ENCODE measurements at places on chromosomes 1 and 21.

GRCh38 chr1:235714205-235714897 lies 64.8 kb upstream of the GNG4 start:
- no peak for DNase-seq

DNA sequence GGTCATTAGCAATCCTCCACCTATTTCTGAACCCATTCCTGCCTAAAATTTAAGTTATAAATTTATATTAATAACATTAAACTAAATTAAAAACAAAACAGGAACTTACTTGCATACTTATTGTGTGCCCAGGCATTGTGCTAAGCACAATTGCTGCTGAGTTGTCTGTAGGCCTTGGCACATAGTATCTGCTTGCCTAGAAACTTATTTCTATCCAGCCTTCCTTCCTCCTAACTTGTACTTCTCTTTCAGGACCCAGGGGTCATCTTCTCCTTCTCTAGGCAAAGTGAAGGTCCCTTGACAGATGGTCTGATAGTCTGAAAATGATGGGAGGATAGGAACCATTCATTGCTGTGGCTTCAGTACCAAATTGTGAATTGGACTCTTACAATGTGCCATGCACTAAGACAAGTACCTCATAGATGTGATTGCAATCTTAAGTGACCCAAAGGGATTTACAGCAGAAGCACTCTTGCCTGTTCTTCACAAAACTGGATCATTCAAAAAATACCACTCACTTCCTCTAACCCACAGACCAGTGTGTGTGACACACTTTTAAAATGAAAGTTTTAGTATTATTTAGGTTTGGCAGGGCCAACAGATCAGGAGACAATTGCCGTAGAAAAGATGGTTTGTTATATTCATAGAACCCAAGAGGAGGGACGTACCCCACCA lies 10.3 kb upstream of the CD101 start:
- DNase-seq = no peak

GRCh38 chr21:16216288-16216962 lies 486.6 kb downstream of the USP25 start:
- no peak for DNase-seq

DNA sequence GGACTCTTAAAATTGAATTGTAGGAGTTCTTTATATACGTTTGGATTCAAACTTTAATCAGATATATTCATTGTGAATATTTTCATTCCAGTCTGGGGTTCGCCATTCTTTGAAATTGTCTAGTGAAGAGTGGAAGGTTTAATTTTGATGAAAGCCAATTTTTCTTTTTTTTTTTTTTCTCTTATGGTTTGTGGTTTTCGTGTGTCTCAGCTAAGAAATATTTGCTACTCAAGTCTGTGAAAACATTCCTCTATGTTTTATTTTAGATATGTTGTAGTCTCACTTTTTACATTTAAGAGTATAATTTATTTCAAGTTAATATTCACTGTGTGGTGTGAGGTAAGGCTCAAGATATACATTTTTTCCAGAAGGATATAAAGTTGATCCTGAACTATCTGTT lies 220.5 kb downstream of the KCNT2 start:
- no peak for DNase-seq

- no peak for DNase-seq
These were observed 1.3 kb downstream of the CELSR2 start for GRCh38 chr1:109250454-109251276.

DNA sequence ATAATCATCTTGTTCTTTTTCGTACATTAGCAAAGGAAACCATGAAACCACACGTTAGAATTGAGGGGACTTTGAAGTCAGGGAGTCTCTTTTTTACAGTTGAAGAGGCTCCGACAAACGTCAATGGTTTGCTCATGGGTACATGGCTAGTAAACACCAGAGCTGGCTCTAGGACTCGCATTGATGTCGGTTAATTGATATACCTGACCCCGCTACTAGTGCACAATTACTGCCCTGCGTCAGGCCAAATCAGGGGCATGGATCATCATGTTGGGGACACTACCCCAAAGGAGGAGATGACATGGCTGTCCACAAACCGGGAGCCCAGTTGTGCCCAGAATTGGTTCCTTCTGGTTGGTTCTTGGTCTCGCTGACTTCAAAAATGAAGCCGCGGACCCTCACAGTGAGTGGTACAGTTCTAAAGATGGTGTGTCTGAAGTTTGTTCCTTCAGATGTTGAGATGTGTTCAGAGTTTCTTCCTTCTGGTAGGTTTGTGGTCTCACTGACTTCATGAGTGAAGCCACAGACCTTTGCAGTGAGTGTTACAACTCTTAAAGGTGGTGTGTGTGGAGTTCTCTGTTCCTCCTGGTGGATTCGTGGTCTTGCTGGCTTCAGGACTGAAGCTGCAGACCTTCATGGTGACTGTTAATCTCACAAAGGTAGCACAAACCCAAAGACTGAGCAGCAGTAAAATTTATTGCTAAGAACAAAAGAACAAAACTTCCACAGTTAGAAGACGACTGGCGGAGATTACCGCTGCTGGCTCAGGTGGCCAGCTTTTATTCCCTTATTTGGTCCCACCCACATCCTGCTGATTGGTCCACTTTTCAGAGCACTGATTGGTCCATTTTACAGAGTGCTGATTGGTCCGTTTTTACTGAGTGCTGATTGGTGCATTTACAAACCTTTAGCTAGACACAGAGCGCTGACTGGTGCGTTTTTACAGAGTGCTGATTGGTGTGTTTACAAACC lies 126.9 kb upstream of the ERRFI1 start:
- DNase-seq = peak; percentile 75

DNA sequence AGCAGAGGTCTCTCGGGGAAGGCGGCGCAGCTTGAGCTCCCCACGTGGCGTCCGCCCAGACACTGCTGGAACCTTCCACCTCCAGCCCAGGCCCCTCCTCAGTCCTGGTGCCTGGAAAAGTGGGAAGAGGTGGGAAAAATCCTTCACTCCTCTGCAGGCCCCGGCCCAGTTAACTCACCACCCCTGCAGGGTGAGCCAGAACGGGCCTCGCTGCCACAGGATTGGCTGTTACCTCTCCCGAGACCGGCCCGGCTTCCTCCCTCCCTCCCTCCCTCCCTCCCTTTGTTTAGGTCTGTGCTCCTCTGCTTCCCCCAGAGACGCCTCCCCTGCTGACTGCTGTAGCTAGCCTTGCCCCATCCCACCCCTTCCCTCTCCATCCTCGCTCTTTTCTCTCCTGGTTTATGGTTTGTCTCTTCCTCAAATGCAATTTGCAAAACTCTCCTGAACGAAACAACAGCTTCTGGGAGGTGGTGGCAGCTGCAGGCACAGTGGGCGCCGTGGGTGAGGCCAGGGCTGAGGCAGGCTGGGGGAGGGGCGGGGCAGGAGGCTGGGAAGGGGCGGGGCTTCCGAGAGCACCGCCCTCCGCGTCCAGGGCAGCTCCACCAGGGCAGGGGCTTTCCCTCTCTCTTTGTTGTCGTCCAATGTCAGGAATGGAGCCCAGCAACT lies 6.5 kb downstream of the CAPN9 start:
- peak; percentile 12 for DNase-seq

- DNase-seq = no peak
These were observed 26.3 kb upstream of the PCBP3 start for GRCh38 chr21:45617021-45617921.

DNA sequence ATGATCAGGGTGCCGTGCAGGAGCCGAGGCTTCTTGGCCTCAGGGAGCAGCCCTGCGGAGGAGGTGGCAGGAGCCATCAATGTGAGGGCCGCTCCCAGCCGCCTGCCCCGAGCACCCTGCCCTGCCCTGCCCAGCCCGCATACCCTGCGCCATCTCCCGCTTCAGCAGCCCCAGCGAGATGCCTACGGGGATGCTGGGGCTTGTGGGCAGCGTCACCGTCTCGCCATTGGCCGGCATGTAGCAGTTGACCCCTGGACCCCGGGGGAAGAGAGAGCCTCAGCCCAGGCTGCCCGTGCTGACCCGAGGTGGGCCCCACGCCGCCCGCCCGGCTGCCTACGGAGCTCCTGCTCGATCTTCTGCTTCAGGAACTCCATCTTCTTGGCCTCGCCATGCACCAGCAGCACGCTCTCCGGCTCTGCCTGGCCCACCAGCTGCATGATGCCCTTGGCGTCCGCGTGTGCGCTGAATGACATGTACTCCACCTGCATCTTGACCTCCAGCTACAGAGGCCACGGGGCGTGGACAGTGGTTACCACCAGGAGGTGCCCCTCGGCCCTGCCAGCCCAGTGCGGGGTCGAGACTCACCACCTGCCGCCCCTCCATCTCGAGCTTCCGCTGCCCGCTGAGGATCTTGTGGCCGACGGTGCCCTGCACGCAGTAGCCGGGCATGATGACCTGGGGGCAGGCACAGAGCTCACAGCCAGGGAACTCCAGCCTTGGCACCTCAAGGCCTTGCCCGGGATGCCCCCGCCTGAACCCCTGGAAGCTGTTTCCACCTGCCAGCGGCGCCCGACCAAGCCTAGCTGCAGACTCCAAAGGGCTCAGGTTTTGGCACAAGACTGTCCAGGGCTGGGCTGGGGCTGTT lies 4.3 kb downstream of the PUSL1 start:
- no peak for DNase-seq

- DNase-seq = no peak
These were observed 51.3 kb upstream of the TSPAN2 start for GRCh38 chr1:115140442-115141144.

- no peak for DNase-seq
These were observed 12.7 kb upstream of the RWDD3 start for GRCh38 chr1:95221306-95221705.

GRCh38 chr1:202659974-202660373 lies 50.3 kb downstream of the SYT2 start:
- no peak for DNase-seq

DNA sequence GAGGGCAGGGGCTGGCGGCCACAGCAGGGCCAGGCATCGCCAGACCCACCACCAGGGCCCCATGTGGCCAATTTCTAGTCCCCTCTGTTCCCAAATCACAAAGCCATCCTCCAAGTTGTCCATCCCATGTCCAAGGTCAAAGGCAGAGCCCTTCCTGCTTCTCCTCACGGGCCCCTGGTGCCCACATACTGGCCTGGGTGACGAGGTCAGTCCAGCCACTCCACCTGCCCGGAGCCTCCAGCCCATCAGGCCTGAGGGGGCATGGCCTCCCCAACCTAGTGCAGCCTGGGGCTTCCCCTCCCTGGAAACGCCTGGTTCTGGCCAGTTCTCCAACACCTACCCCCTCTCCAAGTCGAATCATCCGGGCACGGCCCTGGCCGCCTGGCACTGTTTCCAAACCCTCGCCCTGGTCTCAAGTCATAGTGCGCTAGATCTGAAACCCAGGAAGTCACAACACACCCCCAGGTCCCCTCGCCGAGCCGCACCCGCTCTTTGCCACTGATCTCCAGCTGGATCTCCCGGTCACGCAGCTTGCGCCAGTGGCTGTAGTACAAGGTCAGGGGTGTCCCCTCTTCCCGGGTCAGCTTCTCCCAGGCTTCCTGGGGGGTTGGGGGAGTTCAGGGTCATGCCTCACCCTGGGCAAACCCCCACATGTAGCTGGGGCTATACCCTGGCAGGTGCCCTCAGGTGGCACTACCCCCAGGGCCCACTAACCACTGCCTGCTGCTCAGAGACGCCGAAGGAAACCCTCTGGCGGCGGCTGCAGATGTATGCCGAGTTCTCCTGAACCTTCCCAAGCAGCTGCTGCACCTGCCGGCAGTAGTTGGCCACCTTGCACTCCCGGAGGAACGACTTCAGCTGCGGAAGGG lies 13.1 kb downstream of the NOC2L start:
- no peak for DNase-seq

DNA sequence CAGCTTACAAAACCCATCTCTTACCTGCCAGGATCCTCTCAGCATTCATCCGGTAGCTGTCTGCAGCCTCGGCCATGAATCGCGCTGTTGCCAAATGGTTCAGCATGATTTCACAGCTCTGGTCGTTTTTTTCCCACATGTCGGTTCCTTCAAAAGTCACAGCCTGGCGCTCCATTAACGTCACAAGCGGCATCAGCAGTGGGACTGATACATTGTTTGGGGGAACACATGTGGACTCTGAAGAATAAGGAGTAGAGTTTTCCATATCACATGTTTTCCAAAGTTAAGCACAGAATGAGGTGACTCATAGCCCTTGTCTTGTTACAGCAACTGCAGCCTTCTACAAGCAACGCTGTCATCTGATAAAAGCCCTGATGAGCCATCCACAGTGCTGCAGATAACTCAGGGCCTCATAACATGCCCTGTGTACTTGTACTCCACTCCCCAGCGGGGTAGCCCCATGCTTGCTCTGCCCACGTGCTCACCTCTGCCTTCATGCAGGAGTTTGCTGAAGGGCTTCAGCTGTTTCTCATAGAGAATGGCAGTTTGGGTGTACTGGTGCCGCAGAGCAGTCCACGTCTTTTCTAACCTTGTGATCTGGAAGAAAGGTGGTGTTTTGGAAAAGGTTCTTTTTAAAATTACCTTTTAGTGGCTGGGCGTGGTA lies 114.2 kb downstream of the BCAR3 start:
- no peak for DNase-seq

DNA sequence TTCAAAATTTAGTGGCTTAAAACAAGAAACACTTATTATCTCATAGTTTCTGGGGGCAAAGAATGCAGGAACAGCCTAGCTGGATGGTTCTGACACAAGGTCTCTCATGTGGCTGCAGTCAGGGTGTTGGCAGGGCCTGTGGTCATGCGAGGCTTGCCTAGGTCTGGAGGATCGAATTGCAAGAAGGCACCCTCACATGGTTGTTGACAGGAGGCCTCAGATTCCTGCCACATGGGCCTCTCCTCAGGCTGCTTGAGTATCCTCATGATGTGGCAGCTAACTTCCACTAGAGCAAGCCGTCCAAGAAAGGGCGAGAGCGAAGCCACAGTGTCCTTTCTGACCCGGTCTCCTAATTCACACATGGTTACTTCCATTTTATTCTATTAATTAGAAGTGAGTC lies 6.2 kb upstream of the NRIP1 start:
- no peak for DNase-seq

DNA sequence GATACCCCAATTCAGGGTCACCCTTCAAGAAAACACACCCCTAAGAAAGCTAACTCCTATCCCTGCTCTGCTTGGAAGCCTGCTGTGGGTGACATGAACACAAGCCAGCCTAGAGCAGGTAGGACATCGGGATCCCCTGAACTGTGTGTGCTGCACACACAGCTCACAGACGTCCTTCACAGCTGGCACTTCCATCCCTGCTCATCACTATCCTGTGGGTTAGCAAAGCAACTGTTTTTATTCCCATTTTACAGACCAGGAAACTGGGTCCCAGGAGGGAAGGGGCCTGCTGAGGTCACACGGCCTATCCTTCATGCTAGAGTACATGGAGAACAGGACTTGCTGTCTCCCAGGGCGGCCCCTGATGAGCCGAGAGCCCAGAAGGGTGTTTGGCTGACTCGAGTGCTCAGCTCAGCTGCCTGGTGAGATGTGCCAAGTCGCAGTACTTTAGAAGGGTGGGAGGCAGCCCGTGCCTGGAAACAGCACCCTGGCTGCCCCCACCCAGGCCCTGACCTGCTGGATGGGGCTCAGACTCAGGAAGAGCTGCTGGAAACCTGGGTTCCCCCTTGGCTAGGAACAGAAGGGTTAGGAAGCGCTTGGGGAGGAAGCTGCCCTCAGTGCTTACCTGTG lies 28.3 kb upstream of the BTG2 start:
- no peak for DNase-seq

GRCh38 chr1:150829751-150830150 lies 21.7 kb upstream of the CTSK start:
- no peak for DNase-seq

GRCh38 chr21:44618909-44619308 lies 7.0 kb downstream of the KRTAP10-8 start:
- DNase-seq = peak; percentile 74
